ENCODE measurements at places on chromosomes 4 and X. TPM values are rescaled to one million over a fixed set of nuclear protein-coding genes. Genes with fewer than 3 reads are reported as not detected.

GRCh38 chrX:56284269-56284668 lies 52.1 kb downstream of the KLF8 start:
- DNase-seq, result no peak

DNA sequence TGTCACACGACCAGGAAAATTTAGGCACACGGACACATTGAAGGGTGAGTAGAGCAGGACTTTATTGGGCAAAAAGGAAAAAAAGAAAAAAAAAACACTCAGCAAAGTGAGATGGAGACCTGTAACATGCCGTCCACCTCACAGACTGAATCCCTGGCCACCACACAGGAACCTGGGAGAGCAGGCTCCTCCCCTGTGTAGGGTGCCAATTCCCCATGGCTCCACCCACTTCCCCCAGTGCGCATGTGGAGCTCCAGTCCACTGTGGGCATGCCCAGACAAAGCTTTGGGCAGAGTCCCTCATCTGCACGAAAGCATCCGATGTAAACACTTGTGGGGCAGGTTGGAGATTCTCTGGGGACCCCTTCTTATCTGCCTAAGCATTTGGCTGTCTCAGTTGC lies 23.6 kb upstream of the CBR4 start:
- DNase-seq, result no peak

DNA sequence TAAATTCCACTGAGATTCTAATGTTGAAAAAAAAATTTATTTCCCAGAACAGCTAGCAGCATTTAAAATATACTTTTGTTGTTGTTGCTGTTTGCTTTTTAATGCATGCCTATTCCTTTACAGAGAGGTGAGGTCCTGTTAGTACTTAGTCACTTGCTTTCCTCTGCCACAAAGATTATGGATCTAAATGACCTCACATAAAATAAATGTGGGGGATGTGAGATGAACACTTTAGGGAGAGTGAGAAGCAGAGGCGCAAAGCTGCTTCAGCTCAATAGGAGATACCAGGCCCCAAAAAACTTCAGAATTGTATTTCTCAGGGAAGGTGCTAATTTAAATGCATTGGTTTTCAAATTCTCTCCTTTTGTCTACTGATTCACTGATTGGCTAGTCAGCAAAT lies 4.0 kb downstream of the LDB2 start:
- no peak for DNase-seq

- no peak for DNase-seq
Measured at GRCh38 chr4:59655996-59656395, 1544.1 kb upstream of the ADGRL3 start.

Gene LPAR4
- total RNA-seq, result not detected

Gene NEIL3
- total RNA-seq, result 2.3 TPM

Gene GPC3
- not detected for total RNA-seq

Gene CD38
- total RNA-seq, result 3.6 TPM
